ENCODE measurements at places on chromosomes 16 and 17.

DNA sequence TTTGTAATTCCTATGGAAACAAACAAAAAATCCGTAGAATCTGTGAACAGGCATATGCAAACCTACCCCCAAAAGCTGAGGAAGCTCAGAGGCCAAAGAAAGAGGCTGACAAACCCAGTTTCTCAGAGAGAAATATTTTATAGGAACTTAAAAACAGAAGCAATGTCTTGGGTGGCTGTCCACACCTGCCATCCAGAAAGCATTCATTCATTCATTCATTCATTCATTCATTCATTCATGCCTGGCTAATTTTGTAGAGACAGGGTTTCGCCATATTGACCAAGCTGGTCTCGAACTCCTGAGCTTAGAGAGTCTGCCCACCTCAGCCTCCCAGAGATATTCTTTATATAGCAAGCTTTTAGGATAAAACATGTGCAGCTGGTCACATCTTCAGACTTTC lies 154.3 kb downstream of the MRTFB start:
- no peak for DNase-seq

- no peak for DNase-seq
Observed at GRCh38 chr17:57966875-57967274, 11.7 kb upstream of the CUEDC1 start.

- DNase-seq: no peak
Observed at GRCh38 chr16:79838496-79839259, 238.1 kb upstream of the MAF start.

GRCh38 chr16:11708421-11708820 lies 34.2 kb downstream of the TXNDC11 start:
- no peak for DNase-seq

DNA sequence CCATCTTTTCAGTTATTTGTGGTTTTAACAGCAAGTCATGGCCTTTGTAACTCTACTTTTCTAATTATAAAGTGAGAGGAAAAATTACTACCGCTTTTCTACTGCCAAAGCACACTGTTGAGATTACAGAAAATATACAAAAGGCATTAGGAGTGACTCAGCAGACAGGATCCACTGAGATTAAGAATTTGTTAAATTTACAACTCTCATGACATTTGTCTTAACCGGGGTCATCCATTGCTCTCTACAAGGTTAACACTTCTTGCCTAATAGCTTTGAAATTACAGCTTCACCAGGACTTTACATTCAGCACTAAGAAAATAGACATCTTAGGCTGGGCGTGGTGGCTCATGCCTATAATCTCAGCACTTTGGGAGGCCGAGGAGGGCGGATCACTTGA lies 93.4 kb downstream of the SSH2 start:
- no peak for DNase-seq

GRCh38 chr17:46038414-46038813 lies 39.4 kb downstream of the STH start:
- DNase-seq: no peak

GRCh38 chr17:21252796-21253645 lies at the start of gene NATD1:
NATD1 (minus strand) TSS chr17:21253410; CDS start chr17:21253264, 146 bp downstream.
- DNase-seq: peak; percentile 89

GRCh38 chr17:43873091-43873490 lies 26.1 kb downstream of the CD300LG start:
- no peak for DNase-seq

DNA sequence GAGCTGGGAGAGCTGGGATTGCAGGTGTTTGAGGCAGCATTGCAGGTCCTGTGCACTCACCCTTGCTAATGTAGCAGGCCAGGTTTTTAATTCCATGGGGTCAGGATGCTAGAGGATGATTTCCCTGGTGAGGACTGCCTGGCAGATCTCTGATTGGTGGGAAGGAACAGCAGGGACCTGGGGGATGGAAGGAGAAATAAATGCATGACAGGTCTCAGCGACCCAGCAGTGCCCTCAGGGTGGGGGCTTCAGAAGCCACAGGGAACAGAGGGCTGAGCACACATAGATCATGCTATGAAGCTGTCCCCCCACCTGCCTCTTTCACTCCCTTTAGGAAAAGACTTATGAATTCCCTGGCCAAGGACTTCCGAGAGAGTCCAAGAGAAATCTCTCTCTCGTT lies 255.5 kb upstream of the N4BP1 start:
- no peak for DNase-seq
